Tongue (tissue), 3 donors: ENCODE measurements at places on chromosomes 1 and 21. TPM values are rescaled to one million over a fixed set of nuclear protein-coding genes. Genes with fewer than 3 reads are reported as not detected.

DNA sequence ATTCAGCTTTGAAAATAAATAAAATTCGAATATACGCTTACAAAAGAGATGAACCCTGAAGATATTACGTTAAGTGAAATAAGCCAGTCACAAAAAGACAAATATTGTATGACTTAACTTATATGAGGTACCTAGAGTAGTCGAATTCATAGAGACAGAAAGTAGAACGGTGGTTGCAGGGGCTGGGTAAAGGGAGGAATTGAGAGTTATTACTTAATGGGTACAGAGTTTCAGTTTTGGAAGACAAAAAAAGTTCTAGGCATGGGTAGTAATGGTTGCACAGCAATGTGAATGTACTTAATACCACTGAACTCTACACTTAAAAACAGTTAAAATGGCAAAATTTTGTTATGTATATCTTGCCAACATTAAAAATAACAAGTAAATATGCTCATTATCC is 48.6 kb upstream of the ZNHIT6 start:
- no peak for DNase-seq

DNA sequence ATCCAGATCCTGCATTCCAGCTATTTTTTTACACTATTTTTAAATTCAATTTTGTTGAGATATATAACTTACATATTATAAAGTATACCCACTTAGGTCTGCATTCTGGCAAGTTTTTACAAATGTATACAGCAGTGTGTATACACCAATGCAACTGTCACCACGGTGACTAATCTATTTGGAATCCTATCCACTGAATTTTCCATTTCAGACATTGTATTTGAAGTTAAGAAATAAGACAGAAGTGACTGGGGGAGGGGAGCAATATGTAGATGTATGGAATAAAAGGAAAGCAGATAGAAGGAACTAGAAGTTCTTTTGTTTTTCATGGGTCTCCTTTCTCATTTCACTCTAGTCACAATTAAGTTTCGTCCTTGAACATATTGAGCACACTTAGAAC is 431.5 kb upstream of the CHRM3 start:
- DNase-seq = peak; percentile 19

- no peak for DNase-seq
These were observed 36.2 kb downstream of the KCNN3 start for GRCh38 chr1:154833841-154834240.

DNA sequence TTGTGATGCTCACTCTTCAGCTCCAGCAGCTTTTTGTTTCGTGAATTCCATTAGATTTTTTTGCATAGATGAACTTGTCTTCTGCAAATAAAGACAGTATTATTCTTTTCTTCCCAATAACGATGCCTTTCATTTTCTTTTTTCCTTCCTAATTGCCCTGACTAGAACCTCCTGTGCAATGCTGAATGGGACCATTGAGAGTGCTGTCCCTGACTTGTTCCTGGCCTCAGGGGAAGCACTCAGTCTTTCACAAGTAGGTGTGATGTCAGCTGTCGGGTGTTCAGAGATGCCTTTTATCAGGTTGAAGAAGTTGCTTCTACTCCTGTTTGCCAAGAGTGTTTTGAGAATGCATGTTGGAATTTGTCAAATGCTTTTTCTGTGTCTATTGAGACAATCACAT is 64.3 kb upstream of the ADARB1 start:
- no peak for DNase-seq

- no peak for DNase-seq
These were observed 22.9 kb downstream of the S1PR1 start for GRCh38 chr1:101259744-101260148.

DNA sequence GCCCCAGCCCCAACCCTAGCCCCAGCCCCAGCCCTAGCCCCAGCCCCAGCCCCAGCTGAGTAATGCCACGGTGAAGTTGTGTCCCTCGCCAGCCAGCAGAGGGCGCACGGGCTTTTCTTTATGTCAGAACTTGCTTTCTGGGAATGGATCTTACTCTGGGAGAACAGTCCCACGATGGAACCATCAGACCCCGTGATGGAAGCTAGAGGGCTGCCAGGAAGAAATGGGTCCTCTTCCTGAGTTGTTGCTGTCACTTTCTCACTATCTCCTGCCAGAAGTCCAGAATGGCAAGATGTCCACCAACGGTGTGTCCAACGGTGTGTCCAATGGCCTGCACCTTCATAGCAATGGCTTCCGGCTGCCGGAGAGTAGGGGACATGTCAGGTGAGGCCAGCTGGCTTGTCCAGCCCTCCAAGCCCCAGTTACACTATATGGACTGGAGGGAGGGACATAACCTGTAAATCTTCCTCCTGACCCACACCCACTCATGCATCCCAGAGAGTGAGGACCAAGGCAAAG is 25.1 kb upstream of the TMEM222 start:
- peak; percentile 86 for DNase-seq

- DNase-seq = no peak
These were observed 10.0 kb upstream of the TRIM67 start for GRCh38 chr1:231151811-231152210.

GRCh38 chr1:202802998-202803932 is 5.0 kb downstream of the KDM5B start:
- DNase-seq = no peak

GRCh38 chr1:226632169-226632879 is 83.8 kb downstream of the STUM start:
- DNase-seq = no peak

DNA sequence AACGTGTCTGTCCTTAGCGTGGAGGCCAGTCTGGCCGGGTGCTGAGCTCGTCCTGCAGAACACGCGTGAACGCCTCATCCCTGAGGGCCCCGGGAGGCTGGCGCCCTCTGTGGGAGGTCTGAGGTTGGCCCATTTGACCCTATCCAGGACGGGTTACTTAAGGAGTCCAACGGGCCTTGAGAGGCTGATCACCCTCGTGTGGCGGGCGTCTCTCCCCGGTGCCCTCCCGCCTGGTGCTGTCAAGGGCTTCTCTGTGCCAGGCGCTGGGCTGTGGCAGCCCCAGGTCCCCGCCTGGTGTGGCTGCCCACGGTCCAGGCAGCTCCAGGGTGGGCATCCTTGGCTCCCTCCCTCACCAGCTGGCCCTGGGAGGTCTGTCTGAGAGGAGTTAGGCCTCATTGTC is 9.7 kb downstream of the SKI start:
- no peak for DNase-seq

GRCh38 chr1:210730023-210730422 is 401.3 kb downstream of the HHAT start:
- DNase-seq = no peak

GRCh38 chr1:222034790-222035189 is 292.9 kb upstream of the DUSP10 start:
- DNase-seq = peak; percentile 27

Gene TEX38
- total RNA-seq = not detected

Gene SSU72
- total RNA-seq = 55.7 TPM

Gene AADACL3
- total RNA-seq = not detected
